ENCODE measurements at places on chromosomes 2 and 18.

DNA sequence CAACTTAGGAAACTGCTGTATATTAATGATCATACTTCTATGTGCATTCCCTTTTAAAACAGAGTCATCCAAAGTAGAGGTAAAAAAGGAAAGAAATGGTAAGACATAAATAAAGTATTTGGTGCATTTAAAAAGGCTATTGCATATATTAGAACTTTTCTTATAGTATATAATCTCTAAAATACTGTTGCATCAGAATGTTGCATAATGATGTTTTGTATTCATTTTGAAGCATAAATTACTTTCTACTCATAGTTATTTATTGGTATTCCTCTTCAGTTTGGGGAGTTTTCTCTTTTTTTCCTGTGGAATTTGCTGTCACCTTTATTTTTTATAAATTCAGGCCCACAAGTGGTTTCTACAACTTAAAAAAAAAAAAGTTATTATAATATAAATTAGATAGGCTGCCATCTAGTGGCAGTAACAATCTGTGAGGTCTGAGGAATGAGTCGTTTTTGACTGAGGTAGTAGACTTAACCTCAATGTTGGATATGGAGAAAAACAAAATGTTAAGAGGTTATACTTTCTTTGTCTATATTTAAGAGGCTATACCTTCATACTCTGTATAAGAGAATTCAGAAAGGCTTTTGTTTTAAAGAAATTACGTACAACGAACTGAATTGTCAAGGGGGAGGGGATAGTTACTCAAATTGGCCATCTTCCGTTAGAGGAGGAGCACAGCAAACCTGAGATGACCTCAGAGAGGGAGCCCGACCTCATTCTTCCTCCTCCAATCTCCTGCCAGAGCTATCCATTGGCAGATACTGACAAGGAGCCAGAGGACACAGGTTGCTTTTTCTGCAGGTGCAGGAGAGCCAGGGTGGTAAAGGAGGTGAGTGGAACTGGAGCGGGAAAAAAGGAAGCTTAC, 23.8 kb downstream of the ANKAR start:
- DNase-seq = peak; percentile 38

DNA sequence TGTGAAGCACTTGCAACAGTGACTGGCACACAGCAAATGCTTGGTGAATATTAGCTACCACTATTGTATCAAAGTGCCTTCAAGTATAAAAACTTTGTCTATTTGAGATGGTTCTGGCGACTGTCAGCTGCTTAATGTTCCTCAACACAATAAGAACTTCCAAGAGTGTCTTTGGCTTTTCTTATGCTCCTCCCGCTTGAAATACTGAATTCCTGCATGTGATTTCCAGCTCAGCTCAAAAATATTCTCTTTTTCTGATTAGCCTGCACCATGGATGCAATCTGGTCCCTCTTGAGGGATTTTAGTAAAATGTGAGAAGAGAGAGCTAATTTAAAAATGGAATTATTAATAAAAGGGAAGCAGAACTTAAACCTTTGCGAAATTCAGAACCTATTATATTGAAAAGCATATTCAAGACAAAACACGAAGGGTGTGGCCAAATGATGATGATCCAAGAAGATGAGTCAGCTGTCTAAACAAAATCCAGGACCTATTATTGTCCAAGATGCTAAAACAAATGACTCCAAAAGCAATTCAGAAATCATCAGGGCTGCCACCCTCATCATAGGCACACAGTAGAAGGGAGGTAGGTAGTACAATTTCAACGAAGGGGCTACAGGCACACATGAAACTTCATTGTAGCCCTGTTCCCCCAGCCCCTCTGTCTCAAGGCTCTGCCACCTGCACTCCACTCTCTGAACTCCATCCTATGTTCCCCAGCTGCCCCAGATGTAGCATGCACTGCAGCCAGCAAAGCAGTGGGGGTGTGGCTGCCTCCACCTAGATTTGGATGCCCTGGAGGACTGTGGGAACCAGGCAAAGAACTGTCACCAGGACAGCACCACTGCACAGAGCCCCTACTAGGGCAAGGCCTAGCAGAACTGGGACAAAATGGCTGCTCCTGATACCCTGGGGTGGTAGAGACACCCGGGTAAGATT, 190.1 kb downstream of the ZNF385B start:
- no peak for DNase-seq

DNA sequence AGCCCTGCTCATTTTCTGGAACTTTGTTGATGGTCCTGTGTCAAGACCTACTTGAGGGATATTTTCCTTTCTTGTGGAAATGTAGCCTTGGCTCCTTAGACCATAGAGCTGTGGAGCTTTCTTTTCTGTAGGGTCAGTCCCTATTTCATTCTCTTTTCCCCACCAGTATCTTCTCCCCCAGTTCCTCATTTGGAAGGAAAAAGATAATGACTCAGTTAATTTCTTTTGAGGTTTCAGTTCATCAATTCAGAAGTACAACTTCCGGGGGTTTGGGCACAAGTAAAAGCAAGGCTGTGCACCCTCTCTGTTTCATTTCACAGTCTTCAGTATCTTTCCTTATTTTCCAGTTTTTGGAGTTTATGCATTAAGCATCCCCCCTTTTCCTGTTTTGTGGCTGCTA, 70.7 kb downstream of the CDC42EP3 start:
- DNase-seq = no peak

DNA sequence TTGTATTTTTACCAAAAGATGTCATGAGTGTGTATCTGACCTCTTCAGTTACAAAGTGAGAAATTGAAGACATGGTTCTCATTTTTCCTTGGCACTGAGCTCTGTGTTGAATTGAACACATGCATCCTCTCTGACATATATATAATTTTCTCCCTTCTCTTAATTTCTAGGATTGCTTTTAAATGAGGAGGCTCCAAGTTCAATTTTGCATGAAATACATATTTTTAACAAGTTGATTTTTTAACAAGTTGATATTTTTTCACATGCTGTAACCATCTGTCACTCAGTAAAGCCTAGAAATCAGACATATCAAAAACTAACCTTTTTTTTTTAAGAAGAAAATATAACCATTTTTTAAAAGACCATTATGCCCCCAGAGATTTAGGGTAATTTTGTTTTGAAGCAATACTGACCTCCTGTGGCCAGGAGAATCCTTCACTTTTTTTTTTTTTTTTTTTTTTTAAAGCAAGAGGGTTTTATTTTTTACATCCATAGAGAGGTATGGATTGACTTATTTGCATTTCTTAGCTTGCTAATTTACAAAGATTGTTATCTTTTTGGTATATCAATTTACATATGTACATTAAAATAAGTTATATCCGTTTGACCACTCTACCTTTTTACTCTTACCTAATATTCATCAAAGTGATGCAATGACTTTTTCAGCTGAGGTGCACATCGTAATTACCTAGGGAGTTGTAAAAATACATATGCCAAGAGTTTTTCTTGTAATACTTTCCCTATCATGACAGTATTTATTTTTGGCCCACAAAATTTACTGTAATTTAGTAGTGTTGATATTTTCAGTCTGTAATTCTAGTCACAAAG, 161.8 kb downstream of the SOCS6 start:
- no peak for DNase-seq

DNA sequence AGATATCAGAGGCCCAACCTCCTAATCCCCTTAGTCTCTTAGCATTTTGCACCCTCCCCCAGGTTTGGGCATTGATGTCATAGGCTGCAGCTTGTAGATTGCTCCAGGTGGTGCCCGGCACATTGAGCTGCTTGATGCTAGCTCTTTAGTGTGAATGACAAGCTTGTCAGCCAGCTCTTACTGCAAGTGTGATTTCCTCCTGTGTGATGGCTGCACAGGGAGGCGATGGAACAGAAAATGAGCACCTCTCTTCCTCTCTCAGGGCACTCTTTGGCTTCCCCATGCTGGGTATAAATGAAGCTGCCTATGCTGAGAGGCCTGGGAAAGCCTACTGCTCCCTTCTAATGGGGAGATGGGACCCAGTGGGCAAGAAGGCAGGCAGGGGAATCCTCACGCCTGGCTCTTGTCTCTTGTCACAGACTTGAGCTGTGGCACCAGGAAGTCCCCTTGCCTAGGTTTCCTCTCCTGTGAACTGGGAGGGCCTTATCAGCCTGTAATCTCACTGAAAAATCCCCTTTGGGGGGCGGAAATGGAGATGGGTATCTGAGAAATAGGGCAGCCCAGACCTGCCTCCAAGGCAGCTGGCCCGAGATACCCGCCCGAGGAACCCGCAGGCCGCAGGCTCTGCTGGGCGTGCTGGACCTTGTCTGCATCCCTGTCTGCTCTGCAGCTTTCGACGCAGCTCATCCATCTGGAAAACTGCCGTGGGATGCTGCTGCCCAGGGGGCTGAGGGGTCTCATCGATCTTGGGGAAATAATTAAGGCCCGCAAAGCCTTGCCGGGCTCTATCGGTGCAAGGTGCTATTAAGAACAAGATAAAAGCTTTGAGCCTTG, 163.5 kb upstream of the CXCR4 start:
- DNase-seq = no peak

DNA sequence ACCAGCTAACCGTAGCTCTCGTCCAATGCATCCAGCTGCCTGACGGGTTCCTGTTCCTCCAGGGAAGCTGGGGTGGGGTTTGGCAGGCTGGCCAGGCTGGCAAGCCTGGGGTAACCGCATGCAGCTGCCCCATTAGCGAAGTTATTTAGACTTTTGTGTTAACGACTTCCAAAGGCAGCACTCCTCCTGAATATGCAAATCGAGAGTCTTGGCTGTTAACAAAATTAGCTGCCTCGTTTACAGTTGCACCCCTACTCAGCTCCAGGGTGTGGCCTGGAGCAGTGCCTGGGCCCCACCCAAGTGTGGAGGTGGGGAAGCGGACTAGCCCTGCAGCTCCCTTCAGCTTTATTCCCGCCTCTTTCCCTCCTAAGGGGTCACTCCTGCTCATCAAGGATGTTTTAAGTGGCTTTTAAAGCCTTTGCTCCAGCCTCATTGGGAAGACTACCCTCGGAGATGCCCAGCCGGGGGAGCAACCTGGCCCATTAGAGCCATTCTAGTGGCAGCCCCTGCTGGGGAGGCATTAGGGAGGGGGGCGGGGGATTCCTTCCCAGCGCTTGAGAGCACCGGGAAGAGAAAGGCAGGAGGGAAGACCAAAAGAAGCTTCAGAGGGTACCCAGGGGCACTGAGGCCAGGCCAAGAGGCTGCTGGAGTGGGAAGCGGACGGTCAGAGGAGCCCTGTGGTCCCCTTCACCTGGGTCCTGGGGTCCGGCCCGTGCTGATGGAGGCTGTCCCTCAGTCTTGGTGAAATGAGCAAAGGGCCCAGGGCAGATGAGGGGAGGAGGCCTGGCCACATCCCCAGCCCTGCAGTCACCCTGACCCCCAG, 204.1 kb downstream of the CELF4 start:
- no peak for DNase-seq

DNA sequence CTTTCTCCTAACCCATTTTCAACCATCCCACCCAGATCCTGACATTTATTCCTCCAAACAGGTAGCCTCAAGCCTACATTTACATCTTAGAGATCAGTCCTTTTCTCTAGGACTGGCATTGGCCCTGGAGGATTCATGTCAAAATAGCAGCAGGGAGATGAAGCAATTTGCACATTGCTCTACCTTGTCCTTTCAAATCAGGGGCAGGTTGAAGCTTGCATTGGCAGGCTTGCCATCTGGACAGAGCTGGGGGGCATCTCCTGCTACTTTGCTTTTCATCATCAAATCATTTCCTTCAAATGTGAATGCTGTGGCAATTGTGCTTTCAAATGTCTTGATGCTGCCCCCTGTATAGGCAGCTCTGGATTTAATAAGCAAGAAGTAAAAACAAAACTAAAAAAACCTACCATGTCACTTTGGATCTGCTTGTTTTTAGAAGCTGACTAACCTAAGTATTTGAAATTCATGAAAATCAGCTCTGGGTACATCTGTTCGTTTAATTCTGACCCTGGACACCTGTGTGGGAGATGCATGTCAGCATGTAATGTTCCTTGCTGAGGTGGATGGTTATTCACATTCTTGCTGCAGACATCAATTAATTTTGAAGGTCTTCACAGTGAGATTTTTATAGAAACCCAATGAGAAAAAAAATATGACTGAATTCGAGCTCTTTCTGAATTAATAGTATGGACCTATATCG, 47.9 kb downstream of the KIF5C start:
- no peak for DNase-seq

- no peak for DNase-seq
Measured at GRCh38 chr18:70428439-70428838, 139.6 kb downstream of the SOCS6 start.

GRCh38 chr18:44682201-44682870, 1.6 kb downstream of the SETBP1 start:
- DNase-seq = peak; percentile 39

- DNase-seq = no peak
Measured at GRCh38 chr2:233690444-233690843, 2.2 kb upstream of the UGT1A6 start.

DNA sequence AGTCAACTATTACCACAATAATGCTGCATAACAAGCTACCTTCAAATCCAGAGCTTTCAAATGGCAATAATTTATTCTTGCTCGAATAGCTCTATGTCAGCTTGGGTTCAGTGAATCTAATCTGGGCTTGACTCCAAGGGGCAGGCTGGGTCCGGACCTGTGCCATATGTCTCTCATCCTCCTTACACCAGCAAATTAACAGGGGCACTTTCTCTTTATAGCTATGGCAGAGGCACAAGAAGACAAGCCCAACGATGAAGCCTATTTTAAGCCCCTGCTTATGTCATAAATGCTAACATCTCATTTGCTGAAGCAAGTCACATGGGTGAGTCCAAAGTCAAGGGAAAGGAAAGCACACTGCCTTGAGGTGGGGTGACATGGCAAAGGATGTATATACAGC, 13.3 kb upstream of the ZNF521 start:
- no peak for DNase-seq

DNA sequence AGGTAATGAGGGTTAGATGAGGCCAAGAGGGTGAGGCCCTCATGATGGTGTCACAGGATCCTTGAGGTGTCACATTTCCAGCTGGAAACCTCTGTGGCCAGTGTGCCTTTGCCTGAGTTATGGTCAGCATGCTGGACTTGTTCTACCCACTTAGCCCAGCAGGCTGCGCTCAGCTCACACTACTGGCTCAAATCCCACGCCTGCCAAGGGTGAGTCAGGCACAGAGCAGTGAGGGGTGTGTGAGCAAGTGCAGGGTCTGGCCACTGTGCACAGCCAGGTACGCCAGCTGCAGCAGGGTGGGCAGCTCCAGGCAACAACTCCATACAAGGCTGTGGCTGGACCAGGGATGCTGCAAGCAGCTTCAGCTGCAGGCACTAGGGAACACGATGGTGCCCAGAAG, 616.6 kb upstream of the FSHR start:
- no peak for DNase-seq

DNA sequence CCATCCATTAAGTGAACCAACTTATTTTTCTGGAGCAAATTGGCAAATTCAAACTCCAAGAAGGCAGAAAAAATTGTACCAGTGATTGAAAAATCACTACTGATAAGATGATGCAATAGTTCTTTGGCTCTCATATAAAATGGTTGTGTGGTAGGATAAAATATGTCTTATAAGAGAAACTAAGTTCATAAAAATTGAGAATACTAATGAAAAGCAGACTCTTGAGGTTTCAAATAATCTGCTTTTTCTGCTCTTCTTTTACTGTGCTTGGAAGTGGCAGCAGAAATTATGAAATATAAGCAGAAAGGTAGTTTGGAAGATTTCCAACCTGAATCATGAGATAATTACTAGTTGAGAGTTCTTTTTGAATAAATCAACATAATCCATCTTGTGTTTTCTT, 61.9 kb downstream of the PPP1R1C start:
- no peak for DNase-seq

Data from muscle of arm (tissue), 14 donors.